Activated CD4-positive, alpha-beta memory T cell treated with anti-CD3 and anti-CD28 coated beads for 36 hours (primary cell): ENCODE measurements at places on chromosomes 1 and 21.

DNA sequence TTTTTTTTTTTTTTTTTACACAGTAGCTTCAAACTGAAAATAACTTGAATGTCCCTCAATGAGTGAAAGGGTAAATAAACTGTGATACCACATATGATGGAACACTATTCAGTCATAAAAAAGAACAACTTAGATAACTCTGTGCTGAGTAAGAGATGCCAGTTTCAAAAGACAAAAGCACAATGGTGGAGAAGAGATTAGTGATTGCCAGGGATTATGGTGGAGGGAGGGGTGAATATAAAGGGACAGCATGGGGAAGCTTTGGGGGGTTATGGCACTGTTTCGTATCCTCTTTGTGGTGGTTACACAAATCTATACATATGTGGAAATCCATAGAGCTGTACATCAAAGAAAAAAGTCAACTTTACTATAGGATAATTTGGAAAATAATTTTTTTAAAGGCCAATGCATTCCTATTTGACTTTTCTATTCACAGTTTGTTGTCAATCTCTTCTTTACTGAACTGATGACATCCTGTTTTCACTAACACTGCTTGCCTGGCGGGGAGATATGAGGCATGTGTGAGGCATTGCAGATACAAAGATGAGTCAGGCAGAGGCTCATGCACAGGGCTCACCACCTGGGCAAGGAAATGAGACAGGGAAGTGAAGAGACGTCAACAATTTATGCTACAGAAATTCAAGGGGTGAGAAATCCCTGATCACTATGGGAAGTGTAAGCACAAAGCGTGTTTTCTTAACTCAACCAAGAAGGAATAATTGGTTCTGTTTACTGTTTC, 302.7 kb downstream of the DUSP10 start:
- peak; percentile 86 for DNase-seq

- DNase-seq = no peak
These were observed 63.9 kb downstream of the VWA5B1 start for GRCh38 chr1:20354610-20355009.

DNA sequence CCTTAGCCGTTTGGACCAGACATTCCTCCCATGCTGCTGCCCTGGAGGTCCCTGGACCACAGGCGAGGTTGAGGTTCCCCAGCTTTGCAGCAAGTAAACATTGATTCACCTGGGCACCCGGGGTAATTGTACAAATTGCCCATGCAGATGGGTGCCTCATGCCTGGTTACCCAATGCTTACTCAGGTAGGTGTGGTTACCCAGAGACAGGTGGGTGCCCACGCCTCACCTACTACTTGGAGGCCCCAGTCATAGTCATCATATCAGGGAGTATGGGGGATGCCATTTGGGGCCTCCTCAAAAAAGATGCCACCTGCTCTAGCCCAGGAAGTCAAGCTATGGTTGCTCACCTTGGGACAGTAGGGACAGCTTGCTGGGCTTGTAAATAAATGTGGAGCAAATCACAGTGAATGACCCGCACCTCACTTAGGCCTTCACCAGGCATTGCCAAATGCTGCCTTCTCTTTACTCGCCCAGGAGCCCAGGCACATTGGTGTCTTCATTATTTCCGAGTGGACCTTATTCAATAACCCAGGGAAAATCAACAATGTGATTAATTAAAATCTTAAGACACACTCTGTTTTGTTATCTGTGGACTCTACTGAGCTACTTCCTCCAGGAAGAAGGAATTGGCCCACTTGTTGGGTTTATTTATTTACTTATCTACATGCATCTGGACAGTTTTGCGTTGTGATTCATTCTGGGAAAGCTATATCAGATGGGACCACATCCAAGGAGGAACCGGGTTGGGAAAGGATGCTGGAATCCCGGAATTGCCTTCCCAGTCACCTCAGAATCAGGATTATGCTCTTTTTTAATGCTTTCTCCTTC, 35.6 kb upstream of the GRHL3 start:
- no peak for DNase-seq

GRCh38 chr1:182561456-182561855, 27.6 kb downstream of the RNASEL start:
- no peak for DNase-seq

GRCh38 chr1:80535466-80535865, 1265.3 kb upstream of the ADGRL2 start:
- DNase-seq = no peak

DNA sequence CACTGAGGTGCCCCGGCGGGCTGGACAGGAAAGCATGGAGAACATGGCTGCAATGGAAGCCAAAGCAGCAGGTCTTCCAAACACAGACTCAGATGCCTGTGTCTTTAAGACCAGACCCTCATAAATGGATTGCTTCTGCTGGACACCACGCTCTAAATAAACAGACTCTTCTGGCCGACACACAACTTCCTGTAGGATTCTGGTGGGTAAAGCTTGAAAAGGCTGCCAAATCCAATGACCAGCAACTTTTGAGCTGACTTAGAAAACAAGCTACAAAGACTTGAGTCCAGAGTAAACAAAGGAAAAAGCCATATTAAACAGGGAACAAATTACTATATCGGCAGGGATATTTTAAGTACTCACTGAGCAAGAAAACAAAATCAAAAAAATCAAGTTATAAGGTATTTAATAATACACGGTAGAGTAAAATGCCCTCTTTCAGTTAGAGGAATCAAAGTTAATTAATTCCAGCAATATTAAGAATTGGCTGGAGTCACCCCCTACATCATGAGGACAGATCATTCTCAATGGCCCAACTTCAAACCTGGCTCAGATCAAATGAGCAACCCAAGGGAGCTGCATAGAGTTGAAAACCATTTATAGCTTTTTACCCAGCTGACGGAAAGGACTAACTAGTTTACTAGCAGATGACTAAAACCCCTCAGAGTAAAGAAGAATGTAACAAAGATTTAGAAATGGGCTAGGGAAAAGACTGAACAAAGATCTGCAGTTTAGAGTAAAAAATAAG, 102.4 kb downstream of the TGFBR3 start:
- DNase-seq = no peak
